ENCODE measurements at places on chromosomes 16 and 17.

- no peak for DNase-seq
Observed at GRCh38 chr16:29650771-29651170, 12.3 kb upstream of the SPN start.

GRCh38 chr17:6328279-6328678 lies 106.6 kb downstream of the AIPL1 start:
- DNase-seq = peak; percentile 27

DNA sequence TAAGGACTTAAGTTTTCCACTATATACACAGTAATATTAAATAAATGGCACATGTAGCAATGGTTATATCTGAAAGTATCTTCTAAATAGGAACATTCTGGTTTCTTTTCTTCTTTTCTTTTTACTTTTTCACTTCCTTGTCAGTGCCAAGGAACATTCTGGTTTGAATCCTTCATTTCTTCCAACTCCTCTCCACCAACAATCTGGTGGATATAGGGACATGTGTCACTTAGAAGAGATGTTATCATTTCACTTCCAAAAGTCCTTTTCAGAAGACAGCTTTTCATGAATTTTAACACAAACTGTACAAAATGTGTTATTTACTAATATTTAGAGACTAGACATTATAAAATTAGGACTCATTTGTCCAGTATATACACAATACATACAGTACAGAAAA lies 7.9 kb upstream of the GOT2 start:
- no peak for DNase-seq

- DNase-seq = no peak
Observed at GRCh38 chr17:61218438-61218837, 181.2 kb upstream of the TBX2 start.

- no peak for DNase-seq
Observed at GRCh38 chr16:31221357-31222160, 4.6 kb upstream of the PYDC1 start.

DNA sequence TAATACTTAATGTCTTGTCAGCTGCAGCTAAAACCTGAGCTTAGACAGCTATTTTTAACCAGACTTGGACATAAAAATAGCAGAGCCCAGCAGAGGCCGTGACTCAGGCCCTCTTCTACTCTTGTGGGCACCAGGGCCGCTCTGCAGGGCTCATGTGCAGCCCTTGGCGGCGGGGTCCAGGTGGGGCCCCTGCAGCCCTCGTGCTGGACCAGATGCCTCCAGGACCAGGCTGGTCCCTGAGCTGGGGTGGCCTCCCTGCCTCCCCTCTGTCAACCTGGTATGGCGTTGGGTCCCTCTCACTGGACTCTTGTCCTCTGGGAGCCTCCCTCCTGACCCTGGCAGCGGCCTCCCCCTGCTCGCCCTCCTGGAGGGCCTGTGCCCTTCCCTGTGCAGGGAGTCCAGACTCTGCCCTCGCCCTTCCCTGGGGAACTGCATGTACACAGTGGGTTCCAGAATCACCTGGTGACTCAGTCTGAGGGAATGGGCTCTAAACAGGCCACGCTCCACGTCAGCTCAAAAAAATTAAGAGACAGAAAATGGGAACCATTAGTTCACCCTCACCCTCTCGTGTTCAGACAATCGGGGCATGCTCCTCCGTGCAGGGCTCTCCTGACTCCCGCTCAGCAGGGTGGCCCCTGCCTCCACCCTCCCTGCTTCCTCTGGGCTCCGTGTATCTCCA lies 9.7 kb downstream of the CDK5R1 start:
- DNase-seq = no peak

DNA sequence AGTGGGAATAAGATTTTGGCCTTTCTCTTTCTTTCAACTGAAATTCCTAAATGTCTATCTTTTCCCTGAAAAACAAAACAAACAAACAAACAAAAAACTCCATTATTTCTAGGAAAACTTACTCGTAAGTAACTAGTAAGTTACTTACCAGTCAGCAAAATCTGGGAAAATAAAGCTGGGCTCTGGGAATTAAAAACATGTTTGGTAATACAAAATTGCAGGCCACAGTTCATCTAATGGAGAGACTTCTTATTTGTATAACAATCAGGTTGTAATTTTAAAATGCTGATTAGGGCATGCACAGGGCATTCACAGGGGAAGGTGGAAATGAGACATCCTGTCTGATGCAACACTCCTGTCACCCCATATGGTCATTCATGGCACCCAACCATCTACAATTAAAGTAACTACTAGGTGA lies 3.8 kb upstream of the WIPI1 start:
- DNase-seq = no peak

GRCh38 chr17:37417852-37418251 lies 11.2 kb downstream of the TADA2A start:
- no peak for DNase-seq

GRCh38 chr17:10633738-10634379 lies 23.2 kb downstream of the MYH3 start:
- no peak for DNase-seq

DNA sequence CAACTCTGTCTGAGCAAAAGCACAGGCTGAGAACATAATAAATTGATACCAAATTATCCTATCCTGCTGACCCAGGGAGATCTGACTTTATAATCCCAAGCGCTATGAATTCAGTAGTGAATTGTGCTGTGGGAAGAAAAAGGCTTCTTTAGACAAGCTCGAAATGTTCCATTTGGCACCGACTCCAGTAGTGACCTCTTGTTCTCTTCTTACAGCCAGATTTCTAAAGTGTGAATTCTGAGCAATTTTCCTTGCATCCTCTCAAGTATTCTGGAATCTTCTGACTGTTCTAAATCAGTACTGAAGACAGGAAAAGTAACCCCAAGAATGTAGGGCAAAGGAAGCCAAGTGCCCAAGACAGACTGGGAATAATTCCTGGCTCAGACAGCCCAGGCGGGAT lies 58.2 kb downstream of the CDYL2 start:
- no peak for DNase-seq

DNA sequence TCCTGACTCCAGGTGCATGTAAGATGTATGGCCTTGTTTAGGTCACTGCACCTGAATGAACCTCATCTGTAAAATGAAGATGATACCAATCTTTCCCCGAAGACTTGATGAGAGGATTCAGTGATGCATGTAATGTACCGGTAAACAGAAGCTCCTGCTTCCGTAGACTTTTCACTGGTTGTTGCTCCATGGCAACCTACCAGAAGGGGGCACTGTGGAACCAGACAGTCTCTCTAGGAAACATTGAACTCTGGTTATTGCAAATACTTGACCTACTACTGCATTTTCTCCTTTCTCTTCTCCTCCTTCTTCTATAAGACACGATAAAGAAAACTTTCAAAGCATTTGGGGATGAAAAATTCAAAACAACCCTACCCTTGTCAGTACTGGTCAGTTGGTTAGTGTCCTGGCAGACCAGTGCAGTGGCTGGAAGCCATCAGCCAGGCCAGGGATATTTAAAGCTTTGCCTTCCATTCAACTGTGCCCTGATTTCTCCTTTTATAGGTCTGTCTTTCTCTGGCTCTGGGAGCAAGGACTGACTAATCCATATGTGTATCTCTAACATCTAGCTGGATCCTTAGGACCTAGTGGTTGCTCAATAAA lies 667.4 kb upstream of the SALL1 start:
- DNase-seq = peak; percentile 70

- DNase-seq = no peak
Observed at GRCh38 chr16:314351-314750, 31.4 kb downstream of the PDIA2 start.

DNA sequence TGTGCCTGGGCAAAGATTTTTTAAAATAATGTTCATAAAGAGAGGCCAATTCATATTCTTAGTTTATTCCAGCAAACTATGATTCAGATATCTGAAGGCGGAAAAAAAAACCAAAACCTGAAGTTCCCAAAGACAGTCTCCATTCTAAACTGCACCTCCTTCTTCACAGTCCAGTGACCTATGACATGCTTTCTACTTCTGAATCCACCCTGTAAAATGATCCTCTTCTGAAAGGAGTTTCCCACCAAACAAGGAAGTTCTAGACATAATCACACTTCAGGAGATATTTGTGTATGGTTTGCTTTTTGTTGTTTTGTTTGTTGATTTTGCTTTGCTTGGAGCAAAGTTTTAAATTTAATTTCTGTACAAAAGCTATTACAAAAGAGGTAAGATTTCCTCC lies 12.9 kb upstream of the CHST4 start:
- no peak for DNase-seq

GRCh38 chr16:47611042-47611441 lies 149.9 kb downstream of the PHKB start:
- no peak for DNase-seq

DNA sequence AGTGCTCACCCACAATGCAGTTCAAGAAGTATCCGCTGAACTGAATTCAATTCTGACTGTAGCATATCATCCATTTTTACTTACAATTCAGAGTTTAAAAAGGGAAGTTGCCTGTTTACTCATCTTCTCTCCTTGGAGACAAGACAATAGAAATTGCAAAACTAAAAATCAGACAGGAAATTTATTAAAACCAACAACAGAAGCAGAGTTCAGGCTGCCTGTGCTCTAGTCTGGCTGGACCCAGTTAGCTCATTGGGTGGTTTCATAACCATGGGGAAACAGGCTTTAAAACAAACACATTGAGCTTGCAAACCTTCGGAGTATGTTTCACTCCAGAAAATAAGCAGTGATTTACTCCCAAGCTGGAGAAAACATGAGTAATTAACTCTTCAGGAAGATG lies 321.4 kb downstream of the GRIN2A start:
- no peak for DNase-seq

DNA sequence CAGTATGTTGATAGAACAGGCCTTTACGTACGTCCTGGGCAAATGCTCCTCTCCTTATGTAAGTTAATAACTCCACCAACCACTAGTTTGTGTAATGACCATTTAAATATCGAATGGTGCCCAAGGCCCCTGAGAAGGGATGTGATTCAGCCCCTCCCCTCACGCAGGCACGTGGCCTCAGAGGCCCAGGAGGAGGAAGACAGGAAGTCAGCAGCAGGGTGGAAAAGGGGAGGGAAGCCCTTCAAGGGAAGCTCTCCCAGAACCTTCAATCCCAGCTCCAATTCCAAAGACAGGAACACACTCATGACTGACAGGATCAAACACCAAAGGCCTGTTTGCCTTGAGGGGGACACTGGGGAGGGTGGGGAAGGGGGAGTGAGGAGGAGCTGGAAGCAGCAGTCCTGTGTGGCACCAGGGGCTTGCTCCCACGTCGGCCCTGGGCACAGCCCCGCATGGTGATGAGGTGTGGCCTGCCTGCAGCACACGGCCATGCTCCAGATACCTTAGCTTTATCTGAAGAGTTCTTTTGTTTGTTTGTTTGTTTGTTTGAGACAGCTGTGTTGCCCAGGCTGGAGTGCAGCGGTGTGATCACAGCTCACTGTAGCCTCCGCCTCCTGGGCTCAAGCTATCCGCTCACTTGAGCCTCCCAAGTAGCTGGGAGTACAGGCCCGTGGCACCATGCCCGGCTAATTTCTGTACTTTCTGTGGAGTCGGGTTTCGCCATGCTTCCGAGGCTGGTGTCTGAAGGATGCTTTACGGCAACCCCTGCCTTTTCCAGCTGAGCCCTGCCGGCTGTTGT lies 105.0 kb downstream of the ZNF778 start:
- peak; percentile 95 for DNase-seq

DNA sequence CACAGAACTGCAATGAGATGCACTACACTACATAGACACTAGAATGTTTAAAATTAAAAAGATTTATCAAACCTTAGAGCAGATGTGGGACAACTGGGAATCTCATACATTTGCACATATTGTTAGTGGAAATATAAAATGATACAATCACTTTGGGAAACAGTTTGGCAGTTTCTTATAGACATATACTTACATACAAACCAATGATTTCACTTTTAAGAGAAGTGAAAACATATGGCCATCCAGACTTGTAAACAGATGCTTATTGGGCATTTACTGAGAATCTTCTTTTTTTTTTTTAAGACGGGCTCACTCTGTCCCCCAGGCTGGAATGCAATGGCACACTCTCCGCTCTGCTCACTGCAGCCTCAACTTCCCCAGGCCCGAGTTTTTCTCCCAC lies 50.1 kb downstream of the AXIN2 start:
- no peak for DNase-seq

DNA sequence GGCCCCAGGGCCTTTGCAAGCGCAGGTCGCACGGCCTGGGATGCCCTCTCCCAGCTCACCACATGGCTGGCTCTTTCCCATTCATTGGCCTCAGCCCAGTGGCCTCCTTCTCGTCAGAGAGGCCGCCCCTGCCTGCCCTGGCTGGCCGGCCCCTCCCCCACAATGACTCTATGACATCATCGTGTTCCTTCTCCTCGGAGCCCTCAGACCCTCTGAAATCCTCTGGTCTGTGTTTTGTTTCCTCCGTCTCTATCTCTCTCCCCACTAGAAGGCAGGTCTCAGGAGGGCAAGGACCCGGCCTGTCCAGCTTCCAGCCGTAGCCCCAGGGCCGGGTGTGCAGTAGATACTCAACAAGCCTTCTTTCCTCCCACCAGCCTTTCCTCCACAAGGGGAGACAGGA lies 164.8 kb upstream of the FOXF1 start:
- DNase-seq = peak; percentile 49

DNA sequence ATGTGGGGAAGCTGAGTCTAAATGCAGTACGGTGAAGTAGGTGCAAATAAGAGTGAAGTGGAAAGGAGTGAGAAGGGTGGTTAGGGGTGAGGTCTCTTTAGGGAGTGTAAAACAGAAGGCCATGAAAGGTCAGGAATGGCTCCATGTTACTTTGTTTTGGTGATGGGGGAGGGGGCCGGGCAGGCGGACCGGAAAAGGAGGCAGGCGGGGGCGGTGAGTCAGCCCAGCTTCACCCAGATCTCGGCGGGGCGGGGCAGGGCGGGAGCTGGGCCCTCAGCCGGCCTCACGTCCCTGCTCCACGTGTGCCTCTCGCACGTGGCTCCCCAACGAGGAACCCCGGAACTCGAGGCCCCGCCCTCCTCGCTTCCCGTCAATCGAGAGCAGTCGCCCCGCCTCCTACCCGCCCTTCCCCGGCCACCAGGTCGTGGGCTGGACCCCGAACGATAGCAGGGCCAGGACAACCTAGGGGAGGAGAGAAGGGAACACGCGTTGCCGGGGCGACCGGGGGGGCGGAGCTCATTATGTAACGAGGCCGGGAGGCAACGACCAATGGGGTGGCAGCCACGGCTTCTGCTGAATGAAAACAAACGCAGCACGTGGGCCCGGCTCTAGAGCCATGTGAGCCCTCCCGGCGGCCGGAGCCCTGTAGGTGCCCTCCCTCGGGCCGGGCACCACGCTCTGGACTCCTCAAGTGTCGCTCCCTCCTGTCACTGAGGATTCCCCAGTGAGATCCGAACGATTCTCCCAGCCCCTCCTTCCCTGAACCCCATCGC lies 1.4 kb downstream of the NR1D1 start:
- peak; percentile 99 for DNase-seq

DNA sequence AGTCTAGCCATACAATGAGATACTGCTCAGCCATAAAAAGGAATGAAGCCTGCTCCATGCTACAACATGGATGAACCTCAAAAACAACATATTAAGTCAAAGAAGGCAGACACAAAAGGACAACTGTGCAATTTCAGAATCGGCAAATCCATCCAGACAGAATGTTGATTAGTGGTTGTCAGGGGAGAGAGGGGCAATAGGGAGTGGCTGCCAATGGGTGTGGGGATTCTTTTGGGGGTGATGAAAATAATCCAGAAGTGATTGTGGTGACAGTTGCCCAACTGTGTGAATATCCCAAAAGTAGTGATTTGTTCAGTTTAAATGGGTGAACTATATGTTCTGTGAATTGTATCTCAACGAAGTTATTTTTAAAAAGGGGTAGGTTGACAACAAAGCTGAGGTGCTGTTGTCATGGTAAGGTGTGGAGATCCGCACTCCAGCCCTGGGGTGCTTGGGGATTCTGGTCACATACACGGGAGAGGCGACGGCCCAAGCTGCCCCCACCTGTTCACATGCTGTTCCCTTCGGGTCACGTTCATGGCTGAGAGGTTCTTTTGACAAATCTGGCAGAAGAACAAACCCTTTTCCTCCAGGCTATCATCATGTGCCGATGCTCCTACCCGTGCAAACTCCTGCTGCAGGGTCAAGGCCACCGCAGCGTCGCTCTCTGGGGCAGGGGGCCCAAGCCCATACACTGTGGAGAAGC lies 9.6 kb downstream of the SLX4 start:
- DNase-seq = no peak

Measured in mesendoderm (in vitro differentiated cells).